AML-193 (cell line): ENCODE measurements at places on chromosomes 4 and X.

- no peak for DNase-seq
Measured at GRCh38 chr4:19698961-19699360, 552.7 kb upstream of the SLIT2 start.

DNA sequence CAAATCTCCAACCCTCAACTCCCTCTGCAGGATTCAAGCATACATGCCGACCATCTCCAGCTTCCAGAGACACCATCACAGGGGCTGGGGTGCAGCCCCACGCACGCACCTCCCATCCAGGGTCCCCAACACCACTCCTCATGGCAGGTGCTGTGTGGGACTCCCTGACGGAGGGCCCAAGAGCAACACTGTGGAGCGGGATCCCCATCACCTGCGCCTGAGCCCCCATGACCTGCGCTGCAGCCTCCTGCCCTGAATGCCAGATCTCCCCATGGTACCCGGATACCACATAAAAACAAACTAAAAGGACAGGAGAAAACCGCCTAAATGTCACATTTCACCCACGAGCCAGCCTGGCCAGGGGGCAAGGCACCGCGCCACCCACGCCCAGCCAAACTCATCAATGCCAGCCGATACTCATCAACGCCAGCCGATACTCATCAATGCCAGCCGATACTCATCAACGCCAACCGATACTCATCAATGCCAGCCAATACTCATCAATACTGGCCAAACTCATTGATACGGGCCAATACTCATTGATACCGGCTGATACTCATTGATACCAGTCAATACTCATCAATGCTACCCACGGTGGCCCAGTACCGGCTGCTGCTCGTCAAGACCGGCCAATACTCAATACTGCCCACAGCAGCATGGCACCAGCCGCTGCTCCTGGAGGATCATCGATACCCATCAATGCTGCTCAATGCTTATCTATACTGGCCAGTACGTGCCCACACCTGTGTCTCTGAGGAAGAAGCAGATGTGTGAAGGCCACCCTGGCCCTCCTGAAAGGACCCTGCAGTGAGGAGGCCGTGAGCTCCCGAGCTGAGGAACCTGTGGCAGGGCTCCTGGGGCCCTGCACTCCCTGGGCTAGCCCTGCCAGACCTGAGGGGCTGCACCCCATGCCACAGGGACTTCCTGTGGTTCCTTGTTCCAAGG is 6.2 kb downstream of the CTBP1 start:
- DNase-seq = no peak

- peak; percentile 75 for DNase-seq
Measured at GRCh38 chr4:90357117-90357710, 230.0 kb downstream of the CCSER1 start.

DNA sequence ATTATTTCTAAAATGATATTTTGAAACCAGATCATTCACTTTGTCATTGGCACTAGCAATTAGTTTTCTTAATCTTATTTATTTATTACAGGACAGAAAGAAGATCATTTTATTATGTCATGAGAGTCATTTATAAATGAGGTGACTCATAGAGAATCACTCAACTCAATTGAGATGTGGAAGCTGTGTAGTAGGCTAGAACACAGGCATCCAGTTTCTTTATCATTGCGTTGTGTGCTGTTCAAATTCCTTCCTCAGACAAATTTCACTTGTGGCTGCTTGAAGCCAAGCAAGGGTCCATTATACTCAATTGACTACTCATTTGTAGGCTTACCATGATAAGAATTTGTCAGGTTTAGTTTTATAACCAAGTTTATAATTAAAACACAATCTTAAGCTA is 87.6 kb downstream of the MRPL1 start:
- no peak for DNase-seq

DNA sequence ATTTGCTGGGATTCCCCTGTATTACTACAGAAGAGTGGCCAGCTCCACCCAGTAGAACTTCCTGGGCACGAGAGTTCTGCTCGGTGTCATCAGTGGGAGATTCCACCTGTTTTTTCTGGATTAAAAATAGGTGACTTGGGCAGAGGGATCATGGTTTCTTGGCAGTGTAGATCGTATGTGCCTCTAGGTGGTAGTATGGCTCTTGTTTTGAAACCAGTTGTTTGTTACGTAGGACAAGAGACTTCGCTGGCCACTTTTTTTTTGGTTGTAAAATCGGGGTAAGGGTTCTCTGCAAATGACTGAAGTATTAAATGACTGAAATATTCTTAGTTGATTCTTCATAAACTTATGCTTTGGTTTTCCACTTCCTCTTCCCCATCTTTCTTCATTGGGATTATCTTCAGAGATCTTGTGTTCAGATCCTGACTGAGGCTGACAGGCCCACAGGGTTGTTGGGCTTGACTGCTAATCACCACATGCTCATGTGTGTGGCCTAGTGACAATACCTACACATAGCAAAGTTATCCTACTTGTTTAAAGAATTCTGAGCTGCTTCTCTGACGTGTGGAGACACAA is 43.8 kb upstream of the WDR1 start:
- peak; percentile 21 for DNase-seq

- DNase-seq = no peak
Measured at GRCh38 chr4:2935762-2936743, 27.2 kb downstream of the NOP14 start.

- no peak for DNase-seq
Measured at GRCh38 chrX:148723551-148723950, 223.1 kb downstream of the AFF2 start.

GRCh38 chrX:111504941-111505340 is 6.5 kb upstream of the SERTM2 start:
- peak; percentile 0 for DNase-seq

DNA sequence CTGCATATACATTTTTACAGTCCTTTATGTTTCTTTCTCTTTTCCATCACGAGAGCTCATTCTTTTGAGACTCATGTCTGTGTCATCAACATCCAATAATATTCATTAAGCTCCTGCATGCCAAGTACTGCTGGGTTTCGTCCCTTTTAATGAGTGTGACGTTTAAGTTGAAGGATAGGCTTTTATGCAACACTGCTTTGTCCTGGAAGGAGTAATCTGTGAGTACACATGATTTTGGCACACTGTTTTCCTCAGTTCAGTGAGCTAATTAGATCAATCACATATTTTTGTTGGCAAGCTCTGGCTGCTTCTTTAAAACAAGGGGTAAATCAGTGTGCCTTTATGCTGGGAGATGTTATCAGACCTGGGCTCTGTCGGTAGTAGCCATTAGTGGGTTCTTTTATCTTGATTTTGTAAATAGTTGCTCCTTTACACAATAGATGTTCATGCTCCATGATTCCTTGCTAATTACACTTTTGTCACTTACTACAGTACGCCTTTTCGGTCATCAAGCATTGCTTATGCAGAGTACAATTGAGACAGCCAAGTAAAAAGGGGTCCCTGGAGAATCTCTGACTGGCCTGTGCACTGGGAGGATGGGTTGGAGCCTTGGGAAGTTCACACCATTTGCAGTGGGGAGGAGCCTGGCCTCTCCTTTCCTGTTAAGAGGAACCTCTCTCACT is 132.6 kb downstream of the FHIP1A start:
- no peak for DNase-seq

DNA sequence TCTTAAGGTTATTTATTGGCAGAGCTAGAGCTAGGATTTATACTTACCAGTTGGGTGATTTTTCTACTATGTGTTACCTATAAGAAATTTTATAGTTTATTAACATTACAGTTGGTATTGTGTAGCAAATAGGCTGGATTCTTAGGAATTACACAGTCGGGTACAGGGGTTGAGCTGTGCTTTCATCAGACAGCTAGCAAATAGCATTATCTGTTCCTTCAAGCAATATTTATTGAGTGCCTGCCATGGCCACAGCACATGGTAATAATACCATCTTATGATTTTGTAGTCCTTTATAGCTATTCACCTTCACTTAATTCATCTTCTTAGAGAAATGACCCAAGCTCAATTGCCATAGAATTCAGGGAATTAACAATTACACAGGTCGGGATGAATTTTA is 109.4 kb upstream of the PACRGL start:
- DNase-seq = no peak

- DNase-seq = no peak
Measured at GRCh38 chrX:44162964-44163475, 180.5 kb downstream of the EFHC2 start.

GRCh38 chrX:84729809-84730208 is 227.6 kb upstream of the HDX start:
- DNase-seq = peak; percentile 3

DNA sequence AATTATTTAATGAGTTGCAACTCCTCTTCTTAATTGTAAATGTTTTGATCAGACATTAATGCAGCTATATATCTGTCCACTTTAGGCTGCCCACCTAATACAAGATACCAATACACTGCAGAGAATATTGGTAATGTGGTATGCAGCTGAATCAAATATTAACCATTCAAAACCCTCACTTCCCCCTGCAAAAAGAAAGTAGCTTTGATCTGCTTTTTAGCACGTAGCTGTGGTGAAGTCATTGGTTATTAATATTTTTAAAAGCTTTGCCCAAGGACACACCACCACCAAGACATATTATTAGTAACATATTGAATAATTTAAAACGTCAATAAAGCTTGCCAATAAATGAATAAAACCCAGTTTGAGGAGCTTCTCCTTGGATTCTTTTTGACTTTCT is 28.6 kb upstream of the CYP2U1 start:
- DNase-seq = no peak

DNA sequence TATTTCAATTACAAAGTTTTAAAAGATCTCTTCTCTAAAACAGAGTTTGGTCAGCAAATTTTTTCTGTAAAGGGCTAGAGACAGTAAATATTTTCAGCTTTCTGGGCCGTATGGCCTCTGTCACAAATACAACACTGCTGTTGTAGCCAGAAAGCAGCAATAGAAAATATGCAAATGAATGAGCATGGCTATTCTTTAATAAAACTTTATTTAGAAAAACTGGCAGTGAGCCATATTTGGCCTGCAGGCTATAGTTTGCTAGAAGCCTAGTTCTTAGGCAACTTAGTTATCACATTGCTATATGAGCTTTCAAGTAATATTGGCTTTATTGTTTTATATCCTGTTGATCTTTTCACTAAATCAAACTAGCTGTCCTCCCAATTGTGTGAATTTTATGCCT is 26.5 kb upstream of the XK start:
- no peak for DNase-seq

DNA sequence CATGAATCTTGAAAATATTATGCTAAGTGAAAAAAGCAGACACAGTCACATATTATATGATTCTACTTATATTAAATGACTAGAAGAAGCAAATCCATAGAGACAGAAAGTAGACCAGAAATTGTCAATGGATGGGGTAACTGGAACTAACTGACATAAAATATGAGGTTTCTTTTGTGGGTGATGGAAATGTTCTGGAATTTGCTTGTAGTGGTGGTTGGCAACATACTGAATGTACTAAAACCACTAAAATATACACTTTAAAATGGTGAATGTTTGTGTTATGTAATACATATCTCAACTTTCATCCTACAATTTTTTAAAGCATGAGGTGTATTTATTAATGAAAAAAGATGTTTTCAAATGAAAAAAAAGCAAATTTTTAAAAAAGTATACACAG is 14.7 kb downstream of the CNOT6L start:
- no peak for DNase-seq

DNA sequence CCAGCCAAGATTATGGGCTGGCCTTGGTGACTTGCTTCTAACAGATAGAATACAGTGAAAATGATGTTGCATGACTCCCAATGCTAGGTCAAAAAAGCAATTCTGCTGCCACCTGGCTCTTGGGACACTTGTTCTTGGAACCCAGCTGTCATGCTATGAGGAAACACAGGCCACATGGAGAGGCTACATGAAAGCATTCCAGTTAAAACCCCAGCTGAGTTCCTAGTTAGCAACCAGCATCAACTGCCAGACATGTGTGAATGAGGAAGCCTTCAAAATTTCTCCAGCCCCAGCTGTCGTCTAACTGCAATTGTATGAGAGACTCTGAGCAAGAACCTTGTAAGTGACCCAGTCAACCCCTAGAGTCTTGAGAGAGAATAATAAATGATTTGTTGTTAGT is 105.2 kb upstream of the FGF16 start:
- no peak for DNase-seq

DNA sequence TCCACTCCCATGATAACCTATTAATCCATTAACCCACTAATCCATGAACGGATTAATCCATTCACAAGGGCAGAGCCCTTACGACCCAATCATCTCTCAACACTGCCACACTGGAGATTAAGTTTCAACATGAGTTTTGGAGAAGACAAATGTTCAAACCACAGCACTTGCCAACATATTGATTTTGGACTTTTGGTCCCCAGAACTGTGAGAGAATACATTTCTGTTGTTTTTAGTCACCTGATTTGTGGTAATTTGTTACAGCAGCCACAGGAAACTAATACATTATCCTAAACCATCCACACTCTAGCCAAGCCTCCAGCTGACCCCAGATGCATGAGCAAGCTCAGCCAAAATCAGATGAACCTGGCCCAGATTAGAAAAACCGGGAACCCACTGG is 22.4 kb downstream of the SEC24D start:
- no peak for DNase-seq

- peak; percentile 20 for DNase-seq
Measured at GRCh38 chr4:55386073-55386472, 9.7 kb upstream of the TMEM165 start.

- DNase-seq = no peak
Measured at GRCh38 chr4:30768277-30768676, 48.1 kb downstream of the PCDH7 start.

- no peak for DNase-seq
Measured at GRCh38 chrX:65266482-65266881, 268.1 kb downstream of the LAS1L start.

DNA sequence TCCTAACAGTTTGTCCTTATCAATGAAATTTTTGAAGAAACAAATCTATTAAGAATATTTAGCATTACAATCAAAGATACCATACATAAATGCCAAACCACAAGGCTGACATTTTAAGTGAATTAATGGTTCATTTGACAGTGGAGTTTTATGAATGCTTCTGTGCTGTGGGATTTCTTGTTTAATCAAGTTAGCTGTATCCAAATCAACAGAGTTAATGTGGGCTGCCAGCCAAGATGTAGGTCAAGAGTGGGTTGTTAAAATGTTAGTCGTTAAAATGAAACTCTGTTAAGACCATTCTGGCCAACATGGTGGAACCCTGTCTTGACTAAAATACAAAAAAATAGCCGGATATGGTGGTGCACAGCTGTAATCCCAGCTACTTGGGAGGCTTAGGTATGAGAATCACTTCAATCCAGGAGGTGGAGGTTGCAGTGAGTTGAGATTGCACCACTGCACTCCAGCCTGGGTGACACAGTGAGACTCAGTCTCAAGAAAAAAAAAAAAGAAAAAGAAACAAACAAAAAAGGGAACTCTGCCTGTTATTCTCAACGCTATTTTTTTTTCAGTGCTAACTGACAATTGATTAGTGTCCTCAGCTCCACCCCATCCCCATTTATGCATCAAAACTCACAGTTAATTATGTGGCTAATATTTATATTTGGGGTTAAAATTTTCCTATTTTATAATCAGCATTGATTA is 20.2 kb downstream of the GPAT3 start:
- peak; percentile 35 for DNase-seq

DNA sequence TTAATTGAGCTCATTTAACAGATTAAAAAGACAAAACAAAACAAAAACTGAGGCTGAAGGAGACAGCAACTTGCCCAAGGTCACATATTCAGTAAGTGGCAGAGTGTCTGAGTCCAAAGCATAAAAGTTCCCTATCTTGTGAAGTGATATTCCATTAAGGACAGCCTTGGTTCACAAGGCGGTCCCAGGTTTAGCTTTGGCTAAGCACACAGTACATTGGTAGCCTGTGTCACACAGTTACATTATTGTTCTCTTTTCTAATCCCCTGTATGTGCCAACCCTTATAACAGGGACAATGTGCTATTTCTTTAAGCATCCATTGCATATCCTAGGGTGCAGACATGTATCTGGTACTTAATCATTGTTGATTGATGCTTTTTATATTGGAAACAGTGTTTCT is 139.9 kb downstream of the NPNT start:
- DNase-seq = no peak

GRCh38 chr4:20554134-20554533 is 146.1 kb upstream of the PACRGL start:
- no peak for DNase-seq
